Activated CD4-positive, alpha-beta T cell treated with anti-CD3 and anti-CD28 coated beads for 24 hours (primary cell): ENCODE measurements at places on chromosomes 2 and 18.

DNA sequence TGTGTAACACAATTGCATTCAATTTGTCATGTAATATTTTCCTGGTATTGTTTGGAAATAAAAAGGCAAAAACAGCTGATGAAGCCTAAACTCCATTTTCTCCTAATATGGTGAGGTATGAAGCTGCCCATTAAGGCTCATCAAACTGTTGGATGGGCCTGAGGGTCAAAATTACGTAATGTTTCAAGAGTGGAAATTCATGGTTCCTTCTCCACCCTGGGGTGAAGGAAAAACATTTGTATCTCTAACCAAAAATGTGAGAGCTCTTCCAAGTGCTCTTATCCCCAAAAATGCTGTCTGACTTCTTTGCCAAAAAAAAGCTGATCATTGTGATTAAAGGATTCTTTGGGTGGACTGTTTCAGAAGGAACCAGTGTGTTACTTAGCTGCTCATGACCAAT, 91.8 kb downstream of the ARHGAP28 start:
- DNase-seq = no peak

GRCh38 chr2:118151831-118152230, 63.6 kb downstream of the INSIG2 start:
- no peak for DNase-seq

DNA sequence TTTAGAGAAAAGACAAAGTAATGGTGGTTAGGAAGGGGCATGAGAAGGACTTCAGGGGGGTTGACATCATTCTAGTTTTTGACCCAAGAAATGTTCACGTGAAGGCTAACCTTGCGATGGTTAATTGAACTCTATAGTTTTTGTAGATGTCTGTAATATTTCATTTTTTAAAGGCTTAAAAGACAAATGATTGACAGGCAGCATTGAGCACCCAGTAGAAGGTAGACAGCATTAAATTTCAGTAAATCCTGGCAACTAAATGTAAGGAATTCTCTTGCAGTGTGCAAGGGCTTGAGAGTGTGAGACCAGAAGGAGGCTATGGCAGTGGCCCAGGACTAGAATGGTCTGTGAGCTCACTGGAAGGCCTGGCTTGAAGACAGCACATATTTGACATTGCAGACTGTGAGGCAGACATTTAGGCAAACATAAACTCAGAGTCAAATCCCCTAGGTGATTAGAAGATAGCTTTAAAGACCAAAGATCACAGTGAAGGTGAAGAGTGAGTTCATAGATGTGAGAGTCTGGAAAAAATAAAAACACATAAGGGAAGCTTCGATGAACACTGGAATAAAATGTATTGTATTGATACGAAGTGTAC, 100.1 kb upstream of the MAP4K4 start:
- no peak for DNase-seq

DNA sequence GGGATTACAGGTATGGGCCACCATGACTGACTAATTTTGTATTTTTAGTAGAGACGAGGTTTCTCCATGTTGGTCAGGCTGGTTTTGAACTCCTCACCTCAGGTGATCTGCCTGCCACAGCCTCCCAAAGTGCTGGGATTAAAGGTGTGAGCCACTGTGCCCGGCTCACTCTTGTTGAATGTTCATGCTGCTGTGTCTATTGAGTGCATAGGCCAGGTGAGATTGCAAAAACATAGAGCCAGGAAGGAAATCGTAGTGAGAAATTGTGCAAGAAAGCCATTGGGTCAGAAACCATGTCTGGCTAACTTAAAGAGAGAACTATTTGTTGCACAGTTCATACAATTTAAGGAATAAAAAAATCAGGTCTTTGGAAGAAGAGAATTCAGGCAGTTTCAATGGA, 45.5 kb upstream of the FZD5 start:
- DNase-seq = no peak

DNA sequence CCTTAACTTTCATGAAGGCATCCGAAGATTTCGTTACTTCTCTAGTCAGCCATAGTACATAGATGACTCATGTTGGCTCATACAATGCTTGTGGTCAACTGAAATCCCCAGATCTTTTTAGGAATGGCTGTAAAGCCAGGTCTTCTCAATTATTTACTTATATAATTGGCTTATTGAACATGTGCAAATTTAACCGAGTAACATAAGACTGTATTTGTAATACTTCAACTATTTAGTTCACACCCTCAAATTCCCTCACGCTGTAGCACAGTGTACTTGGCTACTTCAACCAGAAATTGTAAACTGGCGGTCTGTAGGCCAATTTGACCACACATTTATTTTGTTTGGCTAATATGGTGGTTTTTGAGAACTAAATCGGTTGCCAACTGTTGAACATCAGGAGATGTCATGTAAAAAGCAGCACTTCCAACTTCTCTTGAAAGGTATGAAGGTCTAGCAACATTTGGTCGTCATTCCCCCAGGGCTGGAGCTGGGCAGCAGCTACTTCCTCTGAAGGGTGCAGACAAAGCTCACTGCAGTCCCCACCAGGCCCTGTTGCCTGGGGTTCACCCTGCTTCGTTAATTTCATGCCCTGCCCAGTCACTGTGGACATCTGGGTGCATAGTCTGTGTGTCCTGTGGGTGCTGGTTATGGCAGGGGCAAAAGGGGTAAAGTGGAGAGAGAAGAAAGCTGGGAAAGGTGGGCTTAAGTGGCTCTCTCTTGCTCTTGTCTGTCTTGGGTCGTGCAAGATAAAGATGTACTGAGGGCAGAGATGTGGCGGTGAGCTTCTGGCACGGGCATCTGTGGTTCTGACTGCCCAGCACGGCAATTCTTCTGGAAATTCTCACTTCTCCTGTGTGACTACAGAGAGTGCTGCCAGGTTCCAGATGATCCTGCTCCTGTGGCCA, 3.2 kb upstream of the SH3RF3 start:
- DNase-seq = no peak
